Activated naive CD8-positive, alpha-beta T cell treated with anti-CD3 and anti-CD28 coated beads for 36 hours (primary cell): ENCODE measurements at places on chromosomes 2 and 18. TPM values are rescaled to one million over a fixed set of nuclear protein-coding genes. Genes with fewer than 3 reads are reported as not detected.

- DNase-seq = peak; percentile 37
These were observed 847 bp downstream of the HOXD8 start for GRCh38 chr2:176130147-176130956.

- DNase-seq = no peak
These were observed 83.8 kb downstream of the LRATD1 start for GRCh38 chr2:14716319-14716718.

GRCh38 chr2:232662486-232663260 lies 29.3 kb downstream of the EFHD1 start:
- no peak for DNase-seq

DNA sequence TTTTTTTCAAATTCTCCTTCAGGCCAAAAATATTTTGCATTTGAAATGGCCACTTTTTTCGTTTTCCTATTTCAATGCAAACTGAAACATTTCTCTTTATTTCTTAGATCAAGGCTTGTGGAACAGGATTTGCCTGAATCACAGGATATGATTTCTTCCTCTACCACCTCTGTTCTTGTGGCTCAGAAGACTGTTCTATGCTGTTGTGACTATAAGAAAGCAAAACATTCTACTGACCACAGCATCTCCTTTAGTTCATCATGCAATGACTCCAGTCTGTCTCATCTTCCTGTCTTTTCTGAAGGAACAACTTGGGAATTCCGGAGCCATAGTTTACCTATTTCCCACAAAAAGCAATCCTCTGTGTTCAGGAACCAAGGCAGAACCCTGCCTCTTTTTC lies 16.2 kb upstream of the ZNF512 start:
- no peak for DNase-seq

GRCh38 chr2:54967269-54967668 lies 83.0 kb downstream of the RTN4 start:
- DNase-seq = no peak

Gene PJVK
- 3.4 TPM for total RNA-seq

Gene TPGS2
- 83.2 TPM for total RNA-seq

- no peak for DNase-seq
These were observed 165.4 kb downstream of the TCF4 start for GRCh38 chr18:55422456-55423180.

Gene ZNF24
- 49.2 TPM for total RNA-seq

Gene PLGLB2
- total RNA-seq = 0.68 TPM

- no peak for DNase-seq
These were observed 250.5 kb upstream of the TMEM200C start for GRCh38 chr18:6145645-6146306.

Gene SCRN3
- 12.9 TPM for total RNA-seq

DNA sequence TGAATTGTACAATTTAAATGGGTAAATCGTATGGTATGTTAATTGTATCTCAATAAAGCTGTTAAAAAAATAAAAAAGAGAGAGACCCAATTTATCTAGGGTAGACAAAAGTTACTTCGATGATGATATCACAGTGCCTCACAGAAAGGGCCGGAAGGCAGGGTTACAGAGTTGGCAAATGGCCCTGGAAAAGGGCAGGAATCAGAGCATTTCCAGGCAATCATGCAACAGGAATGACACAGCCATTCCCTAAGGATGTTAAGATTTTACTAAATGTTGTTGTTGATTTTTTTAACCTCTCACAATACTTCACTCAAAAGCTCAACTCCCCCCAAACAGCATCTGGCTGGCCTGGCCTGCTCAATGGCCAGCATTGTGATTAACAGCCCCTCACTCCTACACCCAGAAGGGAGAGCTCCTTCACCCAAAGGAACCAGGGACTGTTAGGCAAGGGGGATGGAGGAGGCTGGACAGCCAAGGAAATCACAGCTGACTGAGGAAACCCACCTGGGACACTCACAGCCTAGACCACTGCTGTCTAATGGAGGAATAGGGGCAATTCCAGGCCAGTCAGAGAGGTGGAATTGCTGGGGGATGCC lies 7.7 kb upstream of the SP100 start:
- DNase-seq = no peak

Gene TEKT4
- not detected for total RNA-seq

Gene KCNG2
- total RNA-seq = not detected

DNA sequence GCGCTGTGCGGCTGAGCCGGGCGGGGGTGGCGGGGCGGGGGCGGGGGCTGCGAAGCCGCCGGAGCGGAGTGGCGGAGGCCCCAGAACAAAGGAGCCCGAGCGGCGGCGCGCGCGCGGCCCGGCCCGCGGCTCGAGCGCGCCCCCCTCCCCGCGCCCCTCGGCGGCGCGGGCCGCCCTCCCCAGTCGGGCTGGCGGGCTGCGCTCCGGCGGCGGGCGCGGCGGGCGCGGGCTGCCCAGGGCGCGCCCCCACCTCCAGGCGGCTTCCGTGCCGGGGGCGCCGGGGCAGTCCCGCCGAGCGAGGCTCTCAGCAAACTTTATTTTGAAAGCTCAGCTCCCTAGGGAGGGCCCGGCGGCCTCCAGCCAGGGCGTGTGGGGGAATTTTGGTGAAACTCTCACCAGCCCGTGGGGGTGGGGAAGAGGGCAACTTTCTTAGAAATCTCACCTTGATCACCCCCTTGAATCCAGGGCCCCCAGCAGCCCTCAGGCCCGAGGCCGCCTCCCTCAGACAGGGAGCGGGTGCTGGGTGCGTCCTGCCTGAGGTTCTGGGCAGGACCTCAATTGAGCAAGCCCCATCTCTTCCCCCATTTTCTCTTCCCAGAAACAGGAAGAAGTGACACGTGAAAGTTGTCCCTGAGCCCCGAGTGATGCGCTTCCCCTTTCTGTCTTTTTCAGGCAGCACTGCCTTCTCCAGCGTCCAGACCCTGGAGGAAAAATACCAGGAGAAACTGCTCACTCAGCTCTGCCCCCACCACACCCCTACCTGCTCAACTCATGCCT lies 786 bp downstream of the TET3 start:
- DNase-seq = peak; percentile 81

DNA sequence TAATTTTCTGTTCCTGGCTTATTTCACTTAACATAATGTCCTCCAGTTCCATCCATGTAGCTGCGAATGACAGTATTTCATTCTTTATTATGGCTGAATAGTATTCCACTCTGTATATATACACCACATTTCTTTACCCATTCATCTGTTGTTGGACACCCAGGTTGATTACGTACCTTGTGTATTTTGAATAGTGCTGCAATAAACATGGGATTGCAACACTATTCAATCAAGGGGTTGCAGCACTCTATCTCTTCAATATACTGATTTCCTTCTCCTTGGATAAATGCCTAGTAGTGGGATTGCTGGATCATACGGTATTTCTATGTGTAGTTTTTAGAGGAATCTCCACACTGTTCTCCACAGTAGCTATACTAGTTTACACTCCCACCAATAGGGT lies 61.3 kb downstream of the THADA start:
- no peak for DNase-seq

- DNase-seq = no peak
These were observed 234.7 kb downstream of the ATAD2B start for GRCh38 chr2:23692263-23692662.

GRCh38 chr2:236949089-236949905 lies 136.4 kb upstream of the COPS8 start:
- DNase-seq = no peak

DNA sequence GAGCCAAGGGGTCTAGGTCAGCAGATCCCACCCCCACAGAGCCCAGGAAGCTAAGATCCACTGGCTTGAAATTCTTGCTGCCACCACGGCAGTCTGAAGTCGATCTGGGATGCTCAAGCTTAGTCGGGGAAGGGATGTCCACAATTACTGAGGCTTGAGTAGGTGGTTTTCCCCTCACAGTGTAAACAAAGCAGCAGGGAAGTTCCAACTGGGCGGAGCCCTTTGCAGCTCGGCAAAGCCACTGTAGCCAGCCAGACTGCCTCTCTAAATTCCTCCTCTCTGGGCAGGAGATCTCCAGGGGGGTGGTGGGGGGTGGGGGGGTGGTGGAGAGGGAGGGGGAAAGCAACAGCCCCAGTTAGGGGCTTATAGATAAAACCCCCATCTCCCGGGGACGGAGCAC lies 419.5 kb downstream of the NUP35 start:
- DNase-seq = no peak

- DNase-seq = no peak
These were observed 2.0 kb downstream of the TMEM163 start for GRCh38 chr2:134716721-134717243.

DNA sequence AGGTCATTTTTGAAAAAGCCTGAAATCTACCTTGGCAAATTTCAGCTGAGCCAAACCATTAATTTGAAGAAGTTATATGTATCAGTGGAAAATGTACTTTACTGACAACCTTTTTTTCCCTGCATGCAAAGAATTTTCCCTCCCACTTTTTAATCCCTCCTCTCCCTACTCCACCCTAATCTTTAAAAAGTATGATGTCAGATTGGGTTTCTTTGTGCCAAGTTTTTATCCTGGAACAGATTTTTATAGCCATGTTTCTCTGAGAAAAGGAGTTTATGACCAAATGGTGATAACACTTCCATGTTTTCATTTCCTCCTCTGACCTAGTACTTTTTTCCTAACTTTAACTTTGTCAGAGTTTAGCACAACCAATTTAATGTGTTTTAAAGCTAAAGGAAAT lies 250.3 kb upstream of the FOSL2 start:
- DNase-seq = no peak

Gene PDE11A
- 0.10 TPM for total RNA-seq

- no peak for DNase-seq
These were observed 488.5 kb upstream of the NRP2 start for GRCh38 chr2:205193836-205194228.

GRCh38 chr2:226865710-226866109 lies 29.9 kb downstream of the RHBDD1 start:
- no peak for DNase-seq

Gene TRIM54
- 0.33 TPM for total RNA-seq

Gene SNTG2
- total RNA-seq = 3.8 TPM

GRCh38 chr2:127129937-127130336 lies 23.0 kb upstream of the BIN1 start:
- no peak for DNase-seq

DNA sequence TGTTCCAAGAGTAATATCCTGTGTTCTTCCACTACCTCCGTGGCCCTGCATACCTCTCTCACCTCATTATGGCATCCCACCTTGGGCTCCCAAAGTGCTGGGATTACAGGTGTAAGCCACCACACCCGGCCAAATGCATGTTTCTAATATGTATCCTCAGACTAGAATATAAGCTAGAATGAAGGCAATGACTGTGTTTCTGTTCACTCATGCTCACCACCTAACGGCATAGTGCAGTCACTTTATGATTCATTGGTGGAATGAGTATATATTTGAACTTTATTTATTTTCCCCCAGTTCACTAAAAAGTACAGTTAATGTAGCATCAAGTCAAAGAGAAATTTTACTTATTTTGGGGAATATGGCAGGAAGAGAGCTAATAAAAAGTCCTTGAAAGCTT lies 11.3 kb downstream of the PIGN start:
- no peak for DNase-seq

Gene FBXO41
- 45.7 TPM for total RNA-seq

- DNase-seq = no peak
These were observed 110.7 kb downstream of the RND3 start for GRCh38 chr2:150376553-150377335.

- DNase-seq = no peak
These were observed 902 bp downstream of the MCFD2 start for GRCh38 chr2:46914578-46915230.
